ENCODE measurements at places on chromosomes 2 and 18.

DNA sequence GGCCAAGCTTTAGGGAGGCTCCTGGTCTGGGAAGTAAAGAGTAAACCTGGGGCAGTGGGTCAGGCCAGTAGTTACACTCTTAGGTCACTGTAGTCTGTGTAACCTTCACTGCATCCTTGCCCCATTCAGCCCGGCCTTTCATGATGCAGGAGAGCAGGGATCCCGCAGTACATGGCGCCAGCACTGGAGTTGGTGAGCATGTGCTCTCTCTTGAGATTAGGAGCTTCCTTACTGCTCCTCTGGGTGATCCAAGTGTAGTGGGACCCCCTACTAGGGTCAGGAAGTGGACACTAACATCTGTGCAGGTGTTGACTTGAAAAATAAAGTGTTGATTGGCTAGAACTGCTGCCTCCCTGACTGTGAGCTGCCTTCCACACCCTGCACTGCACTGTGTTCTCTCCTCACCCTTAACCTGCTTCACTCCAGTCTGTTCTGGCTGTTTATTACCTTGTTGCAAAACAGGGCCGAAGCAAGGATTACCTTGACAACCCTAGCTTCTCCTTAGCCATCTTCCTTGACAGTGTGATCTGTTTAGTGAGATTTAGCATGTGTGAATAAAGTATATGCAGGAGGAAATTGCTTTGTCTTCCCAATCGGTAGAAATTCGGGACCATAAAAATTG is 5.2 kb downstream of the RETREG2 start:
- no peak for DNase-seq

DNA sequence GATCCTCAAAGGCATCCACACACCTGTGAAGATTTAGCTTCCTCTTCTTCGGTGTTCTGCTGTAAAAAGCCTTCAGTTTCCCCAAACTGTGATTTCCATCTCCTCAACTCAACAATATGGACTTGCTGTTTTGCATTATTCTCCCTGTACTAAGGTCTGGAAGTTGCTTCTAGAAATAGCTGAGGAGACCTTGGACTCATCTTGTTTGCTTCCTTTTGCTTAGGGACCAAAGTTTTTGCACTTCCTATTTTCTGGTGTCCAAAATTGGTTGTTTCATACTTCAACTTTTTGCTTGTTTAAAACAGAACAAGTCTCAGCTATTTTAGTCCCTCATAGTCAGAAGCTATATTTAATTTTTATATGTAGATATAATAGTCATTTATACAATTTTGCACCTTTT is 201.9 kb upstream of the COPS8 start:
- DNase-seq: no peak

- DNase-seq: no peak
Measured at GRCh38 chr2:36068086-36068485, 287.5 kb upstream of the CRIM1 start.

DNA sequence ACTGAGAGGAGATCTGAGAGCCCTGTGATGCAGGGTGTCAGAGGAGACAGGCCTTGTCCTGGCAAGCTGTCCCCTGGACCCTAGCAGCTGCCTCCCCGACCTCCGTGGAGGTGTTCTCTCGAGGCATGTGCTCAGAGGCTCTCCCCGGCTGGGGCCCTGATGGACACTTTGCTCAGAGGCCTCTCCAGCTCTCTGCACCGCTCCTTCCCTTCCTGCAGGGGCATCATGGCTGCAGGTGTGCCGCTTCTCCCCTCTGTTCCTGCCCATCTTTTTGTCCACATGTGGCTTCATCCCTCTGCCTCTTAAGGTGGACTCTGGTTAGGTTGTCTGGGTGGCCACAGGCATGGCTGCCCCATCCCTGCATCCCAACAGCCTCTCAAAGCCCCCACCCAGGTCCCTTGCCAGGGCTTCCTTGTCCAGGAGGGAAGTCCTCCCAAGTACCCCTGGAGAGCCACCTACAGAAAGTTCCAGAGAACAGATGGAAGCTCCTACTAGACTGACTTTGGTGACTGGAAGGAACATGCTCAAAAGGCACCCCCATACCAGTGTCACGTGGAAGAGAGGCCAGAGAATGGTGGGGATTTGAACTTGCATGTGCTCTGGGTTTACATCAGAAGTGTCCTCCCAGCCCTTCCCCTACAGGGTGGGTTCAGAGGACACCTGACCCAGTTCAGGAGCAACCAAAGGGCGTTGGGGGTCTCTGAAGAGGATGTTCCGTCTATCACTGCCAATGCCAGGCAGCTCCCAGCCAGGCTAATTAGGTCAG is 120.4 kb downstream of the KLHL29 start:
- DNase-seq: no peak

DNA sequence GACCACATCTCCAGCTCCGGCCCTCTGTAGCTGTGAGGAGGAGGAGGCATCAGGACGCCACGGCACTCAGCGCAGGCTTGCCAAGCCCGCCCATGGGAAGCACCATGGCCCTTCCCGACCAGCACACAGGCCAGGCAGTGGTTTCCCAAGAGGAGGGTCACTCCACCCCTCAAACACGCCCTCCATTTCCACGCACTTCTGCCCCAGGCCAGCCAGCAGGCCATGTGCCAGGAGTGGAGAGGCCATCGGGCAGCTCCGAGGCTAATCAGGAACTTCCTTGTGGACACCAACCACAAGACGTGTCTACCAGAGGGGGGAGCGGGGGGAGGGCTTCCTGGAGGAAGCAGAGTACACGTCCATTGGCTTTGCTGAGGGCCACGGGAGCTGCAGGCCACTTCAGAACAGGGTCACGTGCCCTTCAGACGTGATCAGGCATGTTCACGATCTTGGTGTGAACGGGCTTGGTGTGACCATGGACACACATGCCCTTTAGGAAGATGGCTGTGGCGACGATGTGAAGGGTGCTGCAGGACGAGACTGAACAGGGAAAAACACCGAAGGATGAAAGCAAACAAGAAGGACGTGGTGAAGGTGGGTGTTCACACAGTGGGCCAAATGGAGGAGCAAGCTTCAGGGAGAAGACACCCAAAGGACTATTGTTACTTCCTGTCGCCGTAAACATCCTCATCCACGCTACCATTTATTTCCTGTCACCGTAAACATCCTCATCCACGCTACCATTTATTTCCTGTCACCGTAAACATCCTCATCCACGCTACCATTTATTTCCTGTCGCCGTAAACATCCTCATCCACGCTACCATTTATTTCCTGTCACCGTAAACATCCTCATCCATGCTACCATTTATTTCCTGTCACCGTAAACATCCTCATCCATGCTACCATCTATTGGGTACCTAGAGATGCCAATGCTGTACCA is 6.5 kb upstream of the MTERF4 start:
- no peak for DNase-seq

DNA sequence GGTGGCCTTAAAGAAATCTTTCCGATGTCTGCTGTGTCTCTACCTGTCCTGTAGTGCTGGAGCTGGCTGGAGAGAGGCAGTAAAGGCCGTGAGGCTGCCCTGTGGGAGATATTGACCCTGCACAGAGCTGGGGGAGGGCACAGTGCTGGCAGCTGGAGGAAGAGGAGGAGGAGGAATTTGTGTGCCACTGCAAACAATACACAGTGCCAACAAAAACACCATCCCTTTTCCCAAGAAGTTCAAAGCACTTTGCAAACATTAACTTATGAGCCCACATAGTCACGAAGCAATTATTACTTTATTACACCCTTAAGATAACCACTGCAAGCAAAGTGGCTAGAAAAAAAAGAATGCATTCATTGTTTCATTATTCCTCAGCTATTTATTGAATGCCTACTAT is 45.0 kb upstream of the CYTIP start:
- no peak for DNase-seq

DNA sequence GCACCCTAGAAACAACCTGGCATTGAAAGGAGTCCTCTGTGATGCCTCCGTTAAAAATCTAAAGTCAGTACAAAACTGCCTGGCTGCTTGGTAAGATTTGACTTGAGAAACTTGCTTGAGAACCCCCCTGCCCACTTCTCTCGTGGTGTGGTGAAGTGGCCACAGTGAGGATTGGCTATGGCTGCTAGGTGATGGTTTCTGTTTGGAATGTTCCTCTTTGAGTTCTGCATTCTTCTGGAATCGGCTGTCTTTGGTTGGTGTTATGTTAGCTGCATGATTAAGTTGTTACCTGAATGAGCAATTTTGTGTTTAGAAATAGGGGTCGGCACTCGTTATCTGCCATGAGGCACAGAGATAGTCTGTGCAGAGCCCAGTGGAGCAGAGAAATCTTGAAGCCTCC is 21.7 kb upstream of the SAG start:
- no peak for DNase-seq

GRCh38 chr2:219277703-219278654 is 1.2 kb upstream of the DNAJB2 start:
- DNase-seq: peak; percentile 82

- DNase-seq: no peak
Measured at GRCh38 chr18:39596891-39597290, 2031.3 kb upstream of the CELF4 start.

DNA sequence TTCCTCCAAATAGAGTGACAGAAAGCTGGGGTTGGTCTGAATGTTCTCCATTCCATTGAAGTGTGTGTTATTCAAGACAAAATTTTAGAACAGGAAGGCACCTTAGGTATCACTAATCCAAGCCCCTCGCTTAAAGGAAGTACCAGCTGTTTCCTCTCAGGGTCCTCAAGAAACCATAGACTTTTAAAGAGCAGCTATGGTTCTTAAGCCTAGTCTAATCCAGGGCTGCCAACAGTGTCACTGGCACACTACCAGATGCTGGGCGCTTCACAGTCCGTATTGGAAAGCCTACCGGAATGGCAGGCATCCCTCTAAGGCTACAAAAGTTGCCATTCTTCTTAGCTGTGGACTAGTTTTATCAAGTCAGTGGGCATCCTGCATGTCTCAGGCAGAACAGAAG is 1.9 kb downstream of the NEMP2 start:
- DNase-seq: no peak

GRCh38 chr2:60818272-60818671 is 62.2 kb downstream of the PAPOLG start:
- DNase-seq: peak; percentile 73

DNA sequence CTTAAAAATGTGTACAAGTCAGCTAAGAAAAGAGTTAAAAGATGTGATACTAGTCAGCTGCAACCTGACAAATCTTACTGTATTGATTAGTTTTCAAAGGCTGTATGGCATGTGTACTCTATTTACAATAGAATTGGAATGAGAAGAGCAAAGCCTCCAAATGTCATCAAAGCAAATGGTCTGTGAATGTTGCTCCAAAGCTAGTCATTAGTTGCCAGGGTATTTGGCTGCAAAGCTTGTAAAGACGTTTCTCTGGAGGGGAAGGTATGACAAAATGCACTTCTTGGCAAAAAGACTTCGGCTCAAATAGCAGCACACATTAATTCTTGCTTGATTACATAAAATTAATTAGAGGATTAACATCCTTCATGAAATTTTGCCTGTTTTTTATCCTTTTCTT is 59.3 kb downstream of the ETAA1 start:
- no peak for DNase-seq

- DNase-seq: no peak
Measured at GRCh38 chr2:207825978-207826377, 56.3 kb upstream of the FZD5 start.

DNA sequence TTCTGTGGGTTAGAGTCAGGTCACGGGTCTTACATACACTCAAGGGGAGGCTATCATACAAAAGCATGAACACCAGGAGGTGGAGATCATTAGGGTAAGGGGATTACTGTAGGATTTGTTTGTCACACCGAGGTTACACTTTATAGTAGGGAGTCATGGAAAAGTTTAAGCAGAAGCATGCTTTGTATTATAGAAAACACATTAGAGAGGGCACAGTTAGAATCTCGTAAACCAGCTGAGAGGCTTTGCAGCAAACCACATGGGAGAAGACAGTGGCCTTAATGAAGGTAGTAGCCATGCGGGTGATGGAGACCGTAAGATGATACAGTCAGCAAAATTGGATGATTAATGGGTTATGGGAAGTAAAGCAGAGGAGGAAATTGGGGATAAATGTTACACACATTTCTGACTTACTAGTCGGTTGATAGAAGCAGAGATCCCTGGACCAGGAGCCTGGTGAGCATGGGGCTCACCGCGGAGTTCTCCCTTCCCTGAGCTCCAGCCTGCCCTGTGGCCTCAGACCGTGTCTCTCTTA is 75.6 kb downstream of the MAPRE2 start:
- DNase-seq: no peak

DNA sequence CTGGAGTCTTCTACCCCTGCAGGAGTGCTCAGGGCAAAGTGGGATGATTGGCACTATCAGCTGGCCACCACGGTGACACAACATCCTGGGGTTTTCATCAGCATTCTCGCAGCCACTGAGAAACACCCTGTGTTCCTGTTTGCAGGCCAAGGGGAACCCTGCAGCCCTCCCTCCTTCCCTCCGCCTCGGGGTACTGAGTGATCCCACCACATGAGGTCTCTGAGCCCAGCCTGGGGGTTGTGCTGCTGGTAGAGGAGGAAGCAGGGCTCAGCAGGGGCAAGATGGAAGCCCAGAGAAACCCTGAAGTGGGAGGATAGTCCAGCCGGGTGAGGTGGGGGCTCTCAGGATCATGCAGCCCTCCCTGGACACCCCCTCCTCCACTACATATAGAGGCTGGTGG is at the start of gene OXER1:
Gene OXER1, minus strand, starts transcription at position 40 of the 400 bp plus-strand sequence. CDS start 73 bp downstream, outside the sequence.
- no peak for DNase-seq

DNA sequence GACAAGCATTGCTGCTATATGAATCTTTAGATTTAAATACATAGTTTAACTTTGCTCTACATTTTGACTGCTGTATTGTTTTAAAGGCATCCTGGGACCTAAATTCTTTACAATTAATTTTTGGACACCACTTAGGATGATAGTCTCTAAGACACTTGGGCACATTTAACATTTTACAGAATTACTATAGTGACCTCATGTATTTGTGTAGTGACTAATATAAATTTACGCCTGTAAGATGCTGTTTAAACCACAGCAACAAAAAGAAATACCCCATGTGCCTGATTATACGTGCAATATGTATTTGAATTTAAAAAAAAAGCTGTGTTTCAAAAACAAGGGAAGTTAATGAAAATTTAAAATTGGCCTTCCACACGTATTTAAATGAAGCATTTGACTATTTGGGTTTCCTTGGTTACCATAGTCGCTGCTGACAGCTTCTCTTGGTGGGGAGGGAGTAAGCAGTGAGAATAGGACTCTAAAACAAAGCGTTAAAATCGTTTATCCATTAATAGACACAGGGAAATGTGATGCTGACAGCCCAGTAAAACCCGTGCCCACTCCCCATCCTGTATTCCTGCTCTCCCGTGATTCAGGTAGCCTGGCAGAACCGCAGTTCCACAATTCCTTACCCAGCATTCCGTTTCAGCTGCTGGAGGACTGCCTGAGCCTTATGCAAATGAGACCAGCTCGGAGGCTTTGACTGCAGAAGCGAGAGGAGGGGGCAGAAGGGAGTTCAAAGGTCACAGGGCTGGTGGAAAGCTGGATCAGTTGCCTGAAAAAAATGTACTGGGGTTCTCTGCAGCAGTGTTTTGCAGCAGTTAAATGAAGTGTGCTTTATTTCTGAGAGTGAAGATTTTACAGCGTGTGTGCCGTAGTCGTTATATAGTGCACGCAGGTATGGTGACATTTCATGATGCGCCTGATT is 104.3 kb downstream of the CSRNP3 start:
- no peak for DNase-seq
